ENCODE measurements at places on chromosomes 7 and 10. TPM values are rescaled to one million over a fixed set of nuclear protein-coding genes. Genes with fewer than 3 reads are reported as not detected.

GRCh38 chr7:37495574-37496184 is 47.0 kb upstream of the ELMO1 start:
- peak; percentile 20 for DNase-seq

GRCh38 chr7:28626624-28627262 is 214.4 kb downstream of the CREB5 start:
- DNase-seq: peak; percentile 60

DNA sequence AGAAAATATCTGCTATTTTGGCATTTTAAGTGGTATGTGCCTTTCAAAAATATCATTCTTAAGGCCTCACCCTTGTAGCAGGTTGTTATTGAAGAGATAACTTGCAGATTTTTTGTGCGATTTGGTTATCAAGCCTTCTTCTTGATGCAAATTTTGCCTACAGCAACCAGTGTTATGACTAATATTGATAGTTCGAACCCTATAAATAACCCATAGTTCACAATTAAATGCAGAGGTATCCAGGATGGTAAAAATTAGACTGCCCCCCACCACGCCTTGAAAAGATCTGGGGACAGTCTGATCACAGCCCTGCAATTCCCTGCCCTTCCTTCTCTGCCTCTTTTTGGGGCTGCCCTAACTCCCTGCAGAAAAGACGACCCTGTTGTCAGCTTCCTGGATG is 28.4 kb upstream of the RAPGEF5 start:
- DNase-seq: no peak

RAMP3 gene
- polyA plus RNA-seq: 5.6 TPM

- no peak for DNase-seq
Observed at GRCh38 chr7:101943889-101944600, 126.6 kb downstream of the CUX1 start.

GRCh38 chr7:45589061-45589460 is 14.9 kb downstream of the ADCY1 start:
- DNase-seq: no peak

- no peak for DNase-seq
Observed at GRCh38 chr7:78768859-78769258, 684.6 kb downstream of the MAGI2 start.

RAB19 gene
- not detected for polyA plus RNA-seq

- peak; percentile 58 for DNase-seq
Observed at GRCh38 chr7:471866-472639, 47.6 kb downstream of the PDGFA start.

DNA sequence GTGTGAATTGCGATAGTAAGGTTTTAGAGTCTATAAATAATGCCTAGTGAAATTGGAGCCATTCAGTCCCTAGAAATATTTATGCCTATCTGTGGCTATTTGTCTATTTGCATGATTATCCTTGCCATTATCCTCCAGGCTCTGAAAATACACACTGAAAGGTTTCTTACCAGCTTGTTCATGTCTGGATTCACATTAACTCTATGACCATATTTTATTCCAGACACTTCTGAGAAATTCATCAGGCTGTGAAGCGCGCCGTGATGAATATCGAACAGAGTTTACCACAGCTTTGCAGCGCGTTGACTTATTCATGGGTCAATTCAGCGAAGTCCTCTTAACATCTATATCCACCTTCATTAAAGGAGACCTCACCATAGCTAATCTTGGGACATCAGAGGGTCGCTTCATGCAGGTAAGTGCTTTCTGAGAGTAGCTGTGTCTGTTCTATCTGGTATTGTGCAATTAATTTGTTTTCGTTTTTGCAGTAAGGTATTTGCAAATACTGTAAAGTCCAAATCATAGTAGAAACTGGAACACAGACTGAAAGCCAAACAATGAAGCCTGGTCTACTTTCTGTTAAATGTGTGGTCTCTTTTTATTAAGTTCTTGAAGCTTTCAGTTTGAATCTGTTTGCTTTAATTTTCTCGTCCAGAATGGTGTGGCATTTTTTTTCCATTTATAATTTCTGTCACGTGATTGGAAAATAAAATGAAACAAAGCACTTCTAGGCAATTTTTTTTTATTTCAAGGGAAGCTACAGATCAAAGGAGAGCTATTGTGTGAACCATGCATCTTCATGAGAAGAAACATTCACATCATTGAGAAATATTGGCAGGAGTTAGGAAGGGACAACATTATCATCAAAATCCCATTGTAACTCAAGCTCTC is 59.7 kb downstream of the MET start:
- no peak for DNase-seq

- no peak for DNase-seq
Observed at GRCh38 chr7:37768611-37769010, 79.8 kb upstream of the NME8 start.

LRRD1 gene
- polyA plus RNA-seq: 0.75 TPM

GRCh38 chr7:40866601-40867000 is 731.8 kb downstream of the SUGCT start:
- peak; percentile 16 for DNase-seq

DNA sequence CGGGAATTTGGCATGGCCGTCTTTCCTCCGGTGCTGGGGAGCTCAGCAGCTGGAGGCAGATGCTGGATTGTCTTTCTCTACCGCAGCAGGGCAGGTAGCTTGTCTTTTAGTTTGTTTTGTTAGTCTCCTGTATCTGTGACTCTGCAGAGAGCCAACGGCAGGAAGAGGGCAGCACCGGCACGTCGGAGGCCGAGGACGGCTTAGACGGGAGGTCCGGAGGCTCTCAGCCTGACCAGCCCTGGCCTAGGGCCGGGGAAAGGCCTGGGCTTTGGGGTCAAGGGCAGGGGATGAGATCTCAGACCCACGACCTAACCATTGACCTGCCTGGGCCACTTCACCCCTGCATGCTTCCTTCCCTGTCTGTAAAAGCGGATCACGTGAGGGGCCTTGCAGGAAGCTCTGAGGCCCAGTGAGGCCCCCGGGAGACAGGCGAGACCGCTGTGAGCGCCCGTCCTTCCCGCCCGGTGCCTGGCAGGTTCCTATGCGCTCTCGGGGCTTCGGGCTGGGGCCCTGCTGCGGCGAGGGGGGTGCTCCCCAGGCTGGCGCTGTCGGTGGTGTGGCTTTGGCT is 72.7 kb downstream of the LHPP start:
- DNase-seq: peak; percentile 60

GRCh38 chr7:7639847-7640220 is 718 bp upstream of the UMAD1 start:
- peak; percentile 9 for DNase-seq

C10orf53 gene
- not detected for polyA plus RNA-seq

DNA sequence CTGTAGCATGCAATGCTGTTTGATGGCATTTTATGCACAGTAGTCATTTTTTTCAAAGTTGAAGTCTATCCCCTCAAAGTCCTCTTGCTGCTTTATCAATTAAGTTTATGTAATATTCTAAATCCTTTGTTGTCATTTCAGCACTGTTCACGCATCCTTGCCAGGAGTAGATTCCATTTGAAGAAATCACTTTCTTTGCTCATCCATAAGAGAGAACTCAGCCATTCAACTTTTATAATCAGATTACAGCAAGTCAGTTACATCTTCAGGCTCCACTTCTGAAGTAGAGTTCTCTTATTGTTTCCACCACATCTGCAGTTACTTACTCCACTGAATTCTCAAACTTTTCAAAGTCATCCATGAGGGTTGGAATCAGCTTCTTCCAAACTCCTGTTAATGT is 32.3 kb downstream of the SDHAF3 start:
- no peak for DNase-seq

DNA sequence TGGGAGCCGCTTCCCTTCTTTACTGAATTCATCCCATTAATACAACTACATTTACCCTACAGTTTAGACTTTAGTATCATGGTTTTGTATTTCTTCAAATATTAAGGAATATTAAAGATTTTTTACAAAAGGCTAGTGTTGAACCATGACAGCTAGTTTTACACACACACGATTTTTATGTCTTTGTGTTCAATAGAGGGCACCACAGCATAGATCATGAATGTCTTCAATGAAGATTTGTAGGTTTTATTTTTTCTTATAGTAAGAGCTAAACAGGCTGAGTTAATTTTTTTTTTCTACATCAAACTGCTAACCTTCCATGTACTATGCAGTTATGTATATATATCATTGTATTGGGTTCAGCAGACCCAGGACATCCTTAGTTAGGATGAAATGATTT is 76.9 kb downstream of the SNX10 start:
- DNase-seq: no peak

- peak; percentile 58 for DNase-seq
Observed at GRCh38 chr10:3095373-3096139, 28.2 kb downstream of the PFKP start.

IFRD1 gene
- 29.9 TPM for polyA plus RNA-seq

GRCh38 chr10:101559596-101560297 is 28.3 kb downstream of the POLL start:
- DNase-seq: no peak

DNA sequence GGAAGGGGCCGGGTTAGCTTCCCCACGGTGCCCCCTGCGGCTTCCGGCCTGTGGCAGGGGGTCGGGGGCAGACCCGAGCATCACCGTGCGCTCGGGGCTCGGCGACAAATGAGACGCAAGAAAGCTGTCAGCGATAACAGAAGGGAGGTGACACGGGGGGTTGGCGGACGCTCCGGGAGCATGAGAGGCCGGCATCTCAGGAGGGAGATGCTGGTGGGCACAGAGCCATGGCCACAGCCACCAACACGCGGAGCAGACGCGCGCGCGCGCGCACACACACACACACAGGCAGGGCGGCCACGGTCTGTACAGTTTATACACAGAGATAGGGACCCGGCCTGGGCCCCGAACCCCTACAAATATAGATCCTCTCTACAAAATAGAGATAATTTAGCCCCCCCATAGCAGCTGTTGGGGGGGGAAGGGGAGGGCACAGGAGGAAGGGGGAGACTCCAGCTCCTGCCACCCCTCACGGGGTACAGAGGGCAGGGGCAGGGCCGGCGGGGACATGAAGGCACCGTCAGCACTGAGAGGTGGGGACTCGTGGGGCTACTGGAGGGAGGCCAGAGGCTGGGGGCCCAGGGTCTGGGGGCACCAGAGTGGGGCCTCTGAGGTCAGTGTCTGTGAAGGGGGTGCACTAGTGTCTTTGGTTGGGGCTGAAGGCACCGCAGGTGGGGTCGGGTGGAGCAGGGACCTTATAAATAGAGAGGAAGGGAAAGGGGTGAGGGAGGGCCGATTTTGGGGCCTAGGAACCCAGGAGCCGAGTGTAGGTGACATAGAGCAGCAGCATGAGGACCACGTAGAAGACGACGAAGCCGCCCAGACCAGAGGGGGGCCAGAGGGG is 884 bp upstream of the SAP25 start:
- no peak for DNase-seq

- DNase-seq: no peak
Observed at GRCh38 chr7:47504551-47505311, 77.2 kb downstream of the TNS3 start.

GRCh38 chr7:71659622-71660021 is 527.7 kb downstream of the GALNT17 start:
- no peak for DNase-seq

GRCh38 chr10:17144757-17145156 is 15.1 kb upstream of the CUBN start:
- no peak for DNase-seq

GRCh38 chr10:116779076-116779687 is 36.8 kb upstream of the HSPA12A start:
- DNase-seq: no peak

ACSM6 gene
- not detected for polyA plus RNA-seq

DNA sequence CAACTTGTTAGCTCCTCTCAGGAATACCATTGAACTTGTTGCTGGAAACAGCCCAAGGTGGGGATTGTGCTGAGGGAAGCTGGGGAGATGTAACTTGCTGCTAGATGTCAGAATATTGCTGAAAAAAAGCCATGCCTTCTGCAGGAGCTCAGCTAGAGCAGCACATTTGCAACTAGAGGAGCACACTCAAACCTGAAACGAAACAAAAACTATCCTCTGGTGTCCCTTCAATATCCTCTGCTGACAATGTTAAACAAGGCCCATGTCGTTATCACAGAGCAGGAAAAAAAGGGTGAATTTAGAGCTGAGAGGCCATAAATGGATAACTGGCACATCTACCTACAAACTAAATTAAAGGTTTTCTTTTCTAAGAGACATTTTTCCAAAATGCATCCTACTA is 53.7 kb upstream of the MACC1 start:
- no peak for DNase-seq

DGKI gene
- 0.61 TPM for polyA plus RNA-seq

DNA sequence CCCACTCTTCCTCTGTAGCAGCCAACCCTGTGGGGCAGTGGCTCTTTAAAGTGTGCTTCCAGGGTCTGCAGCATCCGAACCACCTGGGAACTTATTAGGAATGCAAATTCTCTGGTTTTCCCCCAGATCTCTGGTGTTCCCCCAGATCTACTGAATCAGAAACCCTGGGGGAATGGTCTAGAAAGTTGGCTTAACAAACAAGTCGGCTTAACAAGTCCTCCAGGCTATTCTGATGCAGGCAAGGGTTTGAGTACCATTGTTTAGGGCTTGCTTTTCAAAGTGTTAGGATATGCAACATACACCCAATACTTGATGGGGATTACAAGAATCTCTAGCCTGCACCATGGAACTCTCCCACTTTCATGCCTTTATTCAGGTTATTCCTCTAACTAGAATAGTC is 126.3 kb downstream of the RALA start:
- DNase-seq: no peak

DNA sequence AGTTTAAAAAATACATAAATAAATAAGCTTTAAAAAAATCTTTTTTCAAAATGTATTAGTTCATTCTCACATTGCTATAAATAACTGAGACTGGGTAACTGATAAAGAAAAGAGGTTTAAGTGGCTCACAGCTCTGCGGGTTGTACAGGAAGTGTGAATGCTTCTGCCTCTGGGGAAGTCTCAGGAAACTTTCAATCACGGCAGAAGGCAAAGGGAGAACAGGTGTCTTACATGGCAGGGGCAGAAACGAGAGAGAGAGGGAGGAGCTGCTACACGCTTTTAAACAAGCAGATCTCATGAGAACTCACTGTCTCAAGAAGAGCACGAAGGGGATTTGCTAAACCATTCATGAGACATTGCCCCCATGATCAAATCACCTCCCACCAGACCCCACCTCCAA is 114.6 kb downstream of the DNAJC1 start:
- DNase-seq: no peak

DNA sequence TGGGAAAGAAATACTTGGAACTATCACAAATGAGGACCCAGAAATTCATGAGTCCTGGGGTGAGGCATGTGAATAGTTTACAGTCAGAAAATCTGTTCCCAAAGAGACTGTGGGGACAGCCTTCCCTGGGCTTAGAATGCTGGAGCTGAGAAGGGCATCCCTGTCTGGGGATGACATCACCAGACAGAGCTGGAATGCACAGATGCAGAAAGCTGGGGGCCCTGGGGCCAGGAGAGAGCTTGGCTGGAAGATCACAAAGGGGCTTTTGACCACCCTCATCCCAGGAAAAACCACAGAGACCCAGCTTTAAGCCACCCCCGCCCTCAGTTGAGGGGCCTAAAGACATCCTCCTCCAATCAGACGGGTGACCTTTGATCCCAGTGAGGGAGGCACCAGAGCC is 264.5 kb downstream of the PLXNA4 start:
- no peak for DNase-seq

DNA sequence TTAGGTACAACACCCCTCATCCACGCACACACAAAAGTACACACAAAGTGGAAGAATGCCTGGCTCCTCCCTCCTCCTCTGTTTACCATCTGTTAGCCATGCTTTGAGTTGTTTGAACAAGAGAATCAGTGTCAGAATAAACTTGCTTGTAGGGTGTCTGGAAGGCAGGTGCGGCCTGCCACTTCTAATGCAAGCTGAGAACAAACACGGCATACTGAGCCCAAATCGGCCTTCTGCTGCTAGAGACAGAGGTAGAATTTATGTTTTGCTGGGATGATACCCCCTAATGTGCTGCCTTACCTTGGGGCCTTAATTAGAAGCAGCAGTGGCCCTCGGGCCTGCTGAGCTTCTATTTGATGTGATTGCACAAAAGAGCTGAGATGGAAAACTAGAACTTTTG is 24.9 kb upstream of the FAM180A start:
- DNase-seq: no peak

- DNase-seq: no peak
Observed at GRCh38 chr10:17026686-17027485, 102.7 kb downstream of the CUBN start.
